ENCODE measurements at places on chromosomes 6 and 20.

GRCh38 chr6:138507977-138508675, 8.8 kb upstream of the NHSL1 start:
- DNase-seq, result no peak

DNA sequence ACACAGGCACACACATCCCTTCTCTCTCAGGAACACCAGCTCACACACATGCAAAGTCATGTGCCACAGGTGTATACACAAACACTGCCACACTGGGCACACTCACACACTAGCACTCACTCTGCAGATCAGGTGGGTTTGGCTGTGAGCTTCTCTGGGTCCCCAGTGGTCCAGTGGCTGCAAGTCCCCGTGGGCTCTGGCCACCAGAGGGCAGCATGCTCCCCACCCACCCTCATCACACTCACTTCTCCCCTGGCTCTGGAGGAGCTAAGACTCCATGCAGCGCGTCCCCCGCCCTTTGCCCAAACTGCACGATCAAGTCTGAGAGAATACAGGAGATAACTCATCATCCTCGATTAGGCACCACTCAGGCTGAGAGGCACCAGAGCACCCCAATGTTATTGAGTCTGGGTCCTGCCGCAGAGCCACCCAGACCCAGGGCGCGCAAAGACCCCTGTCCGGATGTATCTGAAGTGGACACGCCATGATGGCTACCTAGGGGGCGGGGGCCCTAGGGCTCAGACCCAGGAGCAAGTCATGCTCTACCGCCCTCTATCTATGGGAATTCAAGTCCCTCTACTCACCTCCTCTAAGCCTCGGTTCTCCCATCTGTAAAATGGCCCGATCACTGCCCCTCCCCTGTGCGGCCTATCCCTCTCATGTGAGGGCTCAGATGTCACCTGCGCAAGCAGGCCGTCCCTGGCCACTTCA, 90.5 kb downstream of the GRM4 start:
- DNase-seq, result peak; percentile 39

GRCh38 chr6:3926150-3926482, 76.9 kb downstream of the FAM50B start:
- no peak for DNase-seq

DNA sequence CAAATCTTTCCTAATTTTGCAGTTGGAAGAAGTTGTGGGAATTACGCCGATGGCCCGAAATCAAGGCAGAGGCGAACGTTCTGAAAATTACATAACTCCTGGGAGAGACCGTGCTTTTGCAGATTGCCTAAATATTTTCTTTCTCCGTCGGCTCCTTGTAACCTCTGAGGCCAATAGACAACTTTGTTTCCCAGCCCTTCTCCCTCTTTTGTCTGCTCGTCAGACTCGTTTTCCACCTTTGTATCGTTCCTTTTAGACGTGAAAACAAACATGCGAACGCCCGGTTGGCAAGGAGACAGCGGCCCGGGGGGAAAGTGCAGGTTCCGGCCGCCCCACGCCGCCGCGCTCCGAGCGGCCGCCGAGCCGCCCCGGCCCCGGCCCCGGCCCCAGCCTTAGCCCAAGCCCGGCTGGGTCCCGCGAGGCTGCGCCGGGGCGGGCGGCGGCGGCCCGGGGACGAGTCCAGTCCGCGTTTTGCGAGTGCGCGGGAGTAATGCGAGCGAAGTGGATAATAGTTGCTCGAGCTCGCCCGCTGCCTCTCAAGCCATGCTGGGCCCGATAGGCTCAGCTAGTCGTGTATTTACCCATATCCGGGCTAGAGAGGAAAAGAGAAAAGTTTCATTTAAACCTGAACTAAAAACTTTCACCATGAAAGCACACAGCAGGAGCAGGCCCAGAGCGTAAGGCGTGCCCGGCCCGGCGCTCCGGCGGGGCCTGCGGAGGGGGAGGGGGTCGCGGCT, at the start of gene ARID1B:
ARID1B (plus strand) TSS at position 539 of the 737 bp plus-strand sequence. CDS start 303 bp downstream, outside the sequence.
- DNase-seq, result peak; percentile 84

DNA sequence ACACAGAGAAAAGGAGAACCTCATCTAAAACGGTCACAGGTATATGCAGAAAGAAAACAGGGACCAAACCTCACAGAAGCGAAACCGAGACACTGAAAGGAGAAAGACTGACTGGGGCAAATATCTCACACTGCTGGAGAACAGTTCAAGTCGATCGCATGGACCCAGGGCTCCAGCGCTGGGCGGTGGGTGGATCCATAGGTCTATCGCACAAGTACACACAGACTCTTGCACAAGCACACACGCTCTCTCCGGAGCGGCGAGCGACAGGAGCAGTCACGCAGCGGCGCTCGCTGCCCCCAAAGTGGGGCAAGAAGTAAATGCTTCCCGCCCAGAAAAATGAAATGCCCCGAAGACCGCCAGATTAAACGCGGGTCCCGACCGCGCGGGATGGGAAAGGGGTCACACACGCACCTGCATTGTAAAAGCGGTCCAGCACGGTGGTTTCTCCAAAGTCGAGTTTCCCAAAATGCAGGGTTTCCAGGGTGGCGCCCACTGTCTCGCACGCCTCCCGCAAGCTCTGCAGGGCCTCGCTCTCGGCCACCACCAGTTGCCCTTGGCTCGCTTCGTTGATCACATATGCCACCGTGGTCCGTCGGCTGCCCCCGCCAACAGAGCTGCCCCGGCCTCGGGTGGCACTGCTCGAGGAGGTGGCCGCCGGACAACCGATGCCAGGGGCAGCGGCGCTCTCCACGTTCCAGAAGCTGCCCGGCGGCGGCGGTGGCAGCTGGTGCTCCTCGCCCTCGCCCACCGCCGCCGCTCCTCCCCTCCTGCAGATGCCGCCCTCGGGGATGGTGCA, 782 bp downstream of the MAP3K5 start:
- DNase-seq, result peak; percentile 51

DNA sequence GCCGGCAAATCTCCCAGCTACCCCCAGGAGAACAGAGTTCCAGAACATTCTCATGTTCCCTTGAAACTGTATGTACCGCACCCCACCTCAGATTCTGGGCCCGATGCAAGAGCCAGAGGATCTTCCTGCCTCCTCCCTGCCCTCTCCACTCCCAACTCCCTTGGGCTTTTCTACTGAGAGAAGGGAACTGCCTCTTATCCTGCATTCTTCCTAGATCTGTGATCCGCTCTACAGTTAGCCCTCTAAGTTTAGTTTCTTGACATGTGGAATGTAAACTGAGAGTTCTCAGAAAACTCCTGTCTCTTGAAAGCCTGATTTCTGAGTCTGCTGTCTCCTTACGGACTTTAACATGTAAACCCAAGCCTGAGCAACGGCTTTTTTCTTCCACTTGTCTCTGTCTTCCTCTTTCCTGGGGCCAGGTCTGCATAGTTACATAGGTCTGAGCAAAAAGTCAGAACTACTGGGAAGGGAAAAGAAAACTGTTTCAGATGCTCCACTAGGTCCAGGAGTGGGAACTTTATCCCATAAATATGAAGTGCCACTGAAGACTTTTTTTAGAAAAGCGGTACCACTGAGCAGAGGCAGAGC, 86.5 kb upstream of the TNFAIP3 start:
- no peak for DNase-seq

Data from central memory CD4-positive, alpha-beta T cell (primary cell).